Endothelial cell of umbilical vein (primary cell): ENCODE measurements at places on chromosomes 5 and 9.

GRCh38 chr9:69028754-69029153 is 6.8 kb upstream of the FXN start:
- no peak for DNase-seq

GRCh38 chr9:129620669-129621295 is at the start of gene C9orf50:
C9orf50 (minus strand) TSS chr9:129621101; CDS start chr9:129620574, 527 bp downstream.
- no peak for DNase-seq

- no peak for DNase-seq
Observed at GRCh38 chr5:147732291-147732883, 50.1 kb downstream of the JAKMIP2 start.

DNA sequence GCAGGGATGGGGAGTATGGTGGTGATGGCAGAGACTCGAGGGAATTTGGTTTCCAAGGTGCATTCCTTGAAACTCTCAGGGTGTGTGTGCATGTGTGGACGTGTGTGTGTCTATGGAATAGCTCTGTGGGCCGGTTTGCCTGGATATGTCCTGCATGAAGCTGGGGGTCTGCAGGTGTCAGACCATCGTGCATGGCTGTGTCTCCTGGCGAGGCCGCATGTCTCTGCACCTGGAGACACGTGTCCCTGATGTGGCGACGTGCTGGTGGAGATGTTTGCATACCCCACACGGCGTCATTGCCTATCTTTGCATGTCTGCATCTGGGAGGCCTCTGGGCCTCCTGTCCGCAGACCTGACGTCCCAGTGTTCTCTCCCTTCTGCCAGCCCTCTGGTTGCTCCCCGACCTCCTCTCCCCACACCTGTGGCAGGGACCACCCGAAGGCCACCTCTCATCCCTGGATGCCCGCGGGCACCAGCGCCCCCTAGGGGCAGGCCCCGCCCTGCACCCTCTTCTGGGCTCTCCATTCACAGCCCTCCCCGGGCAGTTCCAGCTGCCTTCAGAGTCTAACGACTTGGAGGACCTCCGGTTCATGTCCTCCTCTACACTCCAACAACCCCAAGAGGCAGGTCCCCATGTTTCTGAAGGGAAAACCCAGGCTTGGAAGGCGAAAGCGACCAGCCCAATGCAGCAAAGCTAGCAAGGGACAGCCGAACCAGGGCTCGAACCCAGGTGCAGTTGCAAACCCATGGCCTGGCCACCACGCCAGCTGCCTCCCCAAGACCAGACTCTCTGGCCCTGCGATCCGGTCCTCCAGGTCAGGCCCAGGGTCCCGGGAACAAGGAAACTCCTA is 88.6 kb downstream of the LMX1B start:
- DNase-seq, result no peak

GRCh38 chr9:114156657-114157421 is 1.5 kb downstream of the COL27A1 start:
- peak; percentile 50 for DNase-seq

- DNase-seq, result no peak
Observed at GRCh38 chr9:80948066-80948465, 741.3 kb downstream of the TLE1 start.

GRCh38 chr9:94911986-94912635 is 185.6 kb downstream of the AOPEP start:
- no peak for DNase-seq

GRCh38 chr5:13503017-13503416 is 441.5 kb downstream of the DNAH5 start:
- no peak for DNase-seq

DNA sequence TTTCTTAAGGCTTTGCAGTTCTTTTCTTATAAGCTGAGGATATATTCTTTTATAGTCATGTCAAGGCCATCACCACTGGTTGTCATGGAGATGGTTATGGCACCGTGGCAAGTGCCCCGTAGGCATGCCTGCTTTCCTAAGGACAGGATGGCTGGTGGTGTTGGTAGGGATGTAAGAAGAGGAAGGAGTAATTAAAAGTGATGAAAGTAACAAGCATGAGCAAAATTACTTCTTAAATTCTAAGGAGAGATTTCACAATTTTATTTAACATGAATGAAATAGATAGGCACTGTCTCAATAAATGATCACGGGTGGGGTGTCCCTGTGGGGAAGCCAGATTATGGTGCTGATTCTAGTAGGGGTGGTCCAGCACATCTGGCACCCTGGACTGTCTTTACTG is 290.2 kb upstream of the KLF4 start:
- no peak for DNase-seq

GRCh38 chr9:77748214-77748772 is 100.2 kb upstream of the GNA14 start:
- no peak for DNase-seq

DNA sequence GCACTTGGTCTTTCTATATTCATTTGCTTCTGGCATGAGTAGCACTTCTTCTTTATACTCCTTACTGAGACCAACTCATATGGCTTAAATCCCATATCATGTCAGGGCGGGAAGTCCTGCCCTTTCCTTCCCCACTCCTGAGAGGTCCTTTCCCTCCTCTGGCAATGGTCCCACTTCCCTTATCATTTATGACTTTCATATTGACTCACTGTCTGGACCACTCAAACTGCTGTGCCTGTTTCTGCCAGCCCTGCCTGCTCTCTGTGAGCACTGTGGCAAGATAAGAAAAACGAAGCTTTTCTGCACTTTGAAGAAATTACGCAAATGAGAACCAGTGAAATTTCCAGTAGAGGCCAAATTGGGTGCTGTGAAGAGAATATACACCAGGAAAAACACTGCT is 58.1 kb downstream of the ZNF474 start:
- peak; percentile 88 for DNase-seq

- no peak for DNase-seq
Observed at GRCh38 chr9:69326261-69326660, 1.2 kb downstream of the ENTREP1 start.

GRCh38 chr9:110351009-110351467 is 13.4 kb upstream of the TXNDC8 start:
- peak; percentile 7 for DNase-seq

GRCh38 chr9:69865986-69866385 is 45.4 kb downstream of the CFAP95 start:
- DNase-seq, result peak; percentile 19

DNA sequence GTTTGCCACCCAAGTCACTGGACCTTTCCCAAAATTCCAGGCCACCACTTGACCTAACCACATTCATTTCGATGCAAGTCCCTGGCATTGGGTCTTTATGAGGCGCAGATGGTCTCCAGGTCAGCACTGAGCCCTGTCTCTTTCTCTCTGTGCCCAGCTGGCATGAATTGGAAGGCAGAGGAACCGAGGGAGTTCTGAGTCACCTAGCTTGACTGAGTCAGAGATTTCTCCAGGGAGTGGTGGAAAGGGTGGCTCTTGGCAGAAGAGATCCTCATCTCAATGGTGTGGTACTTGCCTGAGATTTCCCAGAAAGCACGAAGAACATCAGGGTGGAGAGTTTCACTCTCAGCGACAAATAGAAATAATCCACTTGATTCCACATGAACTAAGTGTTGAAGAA is 43.8 kb downstream of the WDR36 start:
- no peak for DNase-seq

DNA sequence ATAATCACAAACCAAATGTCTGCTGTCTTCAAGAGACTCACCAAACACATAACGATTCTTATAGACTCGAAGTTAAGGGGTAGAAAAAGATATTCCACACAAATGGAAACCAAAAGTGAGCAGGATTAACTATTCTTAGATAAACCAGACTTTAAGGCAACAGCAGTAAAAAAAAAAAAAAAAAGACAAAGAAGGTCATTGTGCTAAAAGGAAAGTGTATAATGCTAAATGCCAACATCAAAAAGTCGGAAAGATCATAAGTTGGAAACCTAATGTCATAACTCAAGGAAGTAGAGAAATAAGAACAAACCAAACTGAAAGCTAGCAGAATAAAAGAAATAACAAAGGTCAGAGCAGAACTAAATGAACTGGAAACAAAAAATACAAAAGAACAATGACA is 714.6 kb downstream of the SEMA5A start:
- no peak for DNase-seq

- DNase-seq, result no peak
Observed at GRCh38 chr9:95724253-95724991, 151.1 kb upstream of the ERCC6L2 start.

GRCh38 chr5:147835386-147835798 is 3.9 kb upstream of the SPINK1 start:
- DNase-seq, result no peak

GRCh38 chr5:28390341-28390740 is 1352.0 kb upstream of the CDH9 start:
- DNase-seq, result no peak

DNA sequence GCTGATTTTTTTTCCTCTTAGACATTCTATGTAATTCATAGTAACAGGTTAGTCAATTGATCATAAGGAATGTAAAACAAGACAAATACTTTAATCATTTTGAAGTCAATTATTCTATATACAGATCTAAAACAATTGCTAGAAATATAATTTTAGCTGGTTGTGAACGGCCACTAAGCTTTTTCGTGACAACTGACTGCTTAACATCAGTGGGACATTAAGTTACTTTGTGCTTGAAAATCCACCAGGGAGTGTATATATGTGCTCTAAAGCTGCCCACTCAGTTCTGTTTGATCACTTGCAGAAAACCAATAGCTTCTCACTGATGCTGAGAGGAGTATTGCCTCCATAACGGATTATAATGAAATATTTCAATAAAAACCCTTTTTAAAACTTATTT is 370.2 kb upstream of the CCNH start:
- DNase-seq, result no peak

DNA sequence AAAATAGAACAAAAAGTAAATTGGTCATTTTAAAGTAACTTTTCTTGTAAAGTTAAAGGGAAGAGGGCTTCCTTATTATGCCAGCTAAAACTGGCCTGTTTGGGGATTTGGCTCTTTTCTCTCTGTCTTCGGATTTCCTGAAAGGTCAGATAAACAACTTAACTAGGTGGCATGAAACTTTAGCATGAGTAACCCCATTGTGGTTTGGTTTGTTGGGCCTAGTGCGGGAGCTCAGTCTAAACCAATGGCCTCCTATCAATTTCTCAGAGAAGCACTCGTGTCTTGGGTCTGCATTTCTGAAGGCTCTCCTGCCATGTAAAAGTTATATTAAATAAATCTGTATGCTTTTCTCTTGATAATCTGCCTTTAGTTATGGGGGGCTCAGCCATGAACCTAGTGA is 48.5 kb upstream of the ANKH start:
- no peak for DNase-seq

- DNase-seq, result no peak
Observed at GRCh38 chr5:135192351-135192750, 158.3 kb upstream of the PITX1 start.

DNA sequence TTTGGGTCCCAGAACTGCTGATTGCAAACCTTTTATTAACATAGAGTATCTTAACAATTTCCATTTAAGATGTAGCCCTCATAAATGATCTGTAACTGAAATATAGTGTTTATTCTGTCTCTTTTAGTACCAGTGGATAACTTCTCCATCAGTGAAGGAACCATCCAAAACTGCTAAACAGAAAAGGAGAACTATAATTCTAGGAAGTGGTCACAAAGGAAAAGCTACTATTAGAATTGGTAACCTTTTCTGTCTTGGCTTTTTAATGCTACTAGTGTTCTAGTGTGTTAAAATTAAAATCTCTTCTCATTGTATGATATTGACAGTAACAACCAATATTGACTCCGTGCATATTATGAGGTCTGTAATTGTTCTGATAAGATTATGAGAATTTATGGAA is 12.8 kb downstream of the CEP78 start:
- no peak for DNase-seq

GRCh38 chr9:136328622-136329041 is 1.3 kb downstream of the GPSM1 start:
- DNase-seq, result peak; percentile 44

DNA sequence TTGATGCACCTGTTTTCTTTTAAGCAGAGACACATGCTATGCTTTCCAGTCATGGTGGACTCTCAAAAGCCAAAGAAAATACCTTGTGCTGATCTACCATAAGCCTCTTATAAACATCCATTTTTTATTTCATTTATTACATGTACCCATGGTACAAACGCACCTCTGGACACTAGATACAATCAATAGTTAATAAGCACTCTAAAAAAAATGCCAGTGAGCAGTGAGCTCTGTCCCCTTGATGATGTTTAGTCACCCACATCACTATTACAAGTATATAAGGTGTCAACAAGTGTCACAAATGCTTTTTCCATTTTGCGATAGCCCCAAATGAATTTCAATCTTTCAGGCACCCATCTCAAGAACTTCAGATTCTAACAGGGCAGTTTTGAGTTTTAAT is 5.9 kb downstream of the KLF4 start:
- no peak for DNase-seq

DNA sequence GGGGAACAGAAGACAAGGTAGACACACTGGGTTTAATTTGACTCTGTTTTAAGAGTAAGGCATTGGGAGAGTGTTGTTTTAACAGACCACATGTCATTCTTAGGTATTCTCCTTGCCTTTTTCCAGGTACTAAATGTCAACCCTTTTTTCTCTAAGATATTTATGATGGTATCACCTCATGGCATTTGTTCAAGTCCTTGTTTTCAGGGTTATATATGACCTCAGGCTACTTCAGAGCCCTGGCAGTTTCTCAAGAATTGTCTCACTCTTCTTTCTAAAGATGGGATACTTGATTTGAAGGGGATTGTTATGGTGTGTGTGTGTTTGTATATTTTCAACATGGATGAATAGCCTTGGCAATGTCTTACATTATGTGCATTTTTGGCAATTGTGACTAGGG is 131.1 kb upstream of the ACTBL2 start:
- DNase-seq, result no peak

DNA sequence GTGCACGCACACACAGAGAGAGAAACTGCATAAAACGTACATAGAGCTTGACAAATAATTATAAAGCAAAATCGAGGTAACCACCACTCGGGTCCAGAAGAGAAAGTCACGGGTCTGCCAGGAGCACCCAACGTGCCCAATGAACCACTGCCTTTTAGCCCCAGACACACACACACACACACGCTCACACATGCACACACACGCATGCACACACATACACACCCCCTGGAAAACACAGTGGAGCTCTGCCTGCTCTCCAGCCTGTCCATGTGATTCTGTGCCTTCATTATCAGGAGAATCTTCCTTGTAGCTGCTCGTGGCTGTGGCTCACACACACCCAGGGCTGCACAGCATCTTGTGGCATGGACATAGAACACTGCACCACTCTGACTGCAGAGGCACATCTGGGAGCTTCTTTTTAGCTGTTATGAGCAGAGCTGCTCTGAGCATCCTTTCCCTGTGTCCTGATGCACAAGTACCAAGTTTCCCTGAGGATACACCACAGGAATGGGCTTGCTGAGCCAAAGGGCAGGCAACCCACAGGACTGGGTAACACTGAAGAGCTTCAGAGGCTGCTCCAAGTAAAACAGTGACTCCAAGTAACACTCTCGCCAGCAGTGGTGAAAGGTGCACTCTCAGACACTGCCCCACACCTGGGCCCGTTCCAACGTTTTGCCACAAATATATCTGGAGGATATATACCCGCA is 58.9 kb downstream of the CAMSAP1 start:
- DNase-seq, result no peak

DNA sequence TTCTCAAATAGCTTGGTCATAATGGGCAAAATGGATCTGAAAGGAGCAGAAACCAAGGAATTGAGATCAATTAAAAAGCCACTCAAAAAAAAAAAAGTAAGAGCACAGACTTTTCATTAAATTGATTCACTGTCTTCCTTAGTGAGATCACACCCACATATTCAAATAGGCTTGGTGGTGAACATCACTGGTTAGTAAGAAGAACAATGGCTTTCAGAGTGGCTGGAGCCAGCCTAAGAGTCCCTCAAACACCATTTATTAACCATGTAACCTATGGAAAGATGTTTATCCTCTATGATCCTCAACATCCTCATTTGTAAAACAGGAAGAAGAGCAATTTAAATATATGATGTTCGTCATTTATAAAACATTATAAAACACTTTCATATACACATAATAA is 12.4 kb downstream of the CCDC112 start:
- DNase-seq, result no peak

- DNase-seq, result no peak
Observed at GRCh38 chr9:105054491-105054890, 126.5 kb upstream of the ABCA1 start.
